ENCODE measurements at places on chromosomes 13 and 19.

DNA sequence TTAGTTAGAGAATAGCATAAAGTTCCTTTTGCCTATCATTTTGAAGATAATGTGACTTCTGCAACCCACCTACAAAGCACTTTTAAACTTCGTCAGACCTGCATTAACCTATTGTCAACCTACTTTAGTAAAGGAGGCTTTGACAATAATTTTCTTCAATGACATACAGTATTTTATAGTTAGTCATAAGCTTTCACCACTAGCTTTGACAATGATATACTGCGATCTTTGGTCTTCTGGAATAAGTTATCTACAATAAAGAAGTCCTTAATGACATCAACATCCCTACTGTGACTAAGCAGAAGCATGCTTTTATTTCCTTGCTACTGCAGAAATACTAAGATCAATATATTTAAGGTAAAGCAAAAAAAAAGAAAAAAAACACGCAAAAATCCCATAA is 9.5 kb downstream of the PCDH17 start:
- no peak for DNase-seq

DNA sequence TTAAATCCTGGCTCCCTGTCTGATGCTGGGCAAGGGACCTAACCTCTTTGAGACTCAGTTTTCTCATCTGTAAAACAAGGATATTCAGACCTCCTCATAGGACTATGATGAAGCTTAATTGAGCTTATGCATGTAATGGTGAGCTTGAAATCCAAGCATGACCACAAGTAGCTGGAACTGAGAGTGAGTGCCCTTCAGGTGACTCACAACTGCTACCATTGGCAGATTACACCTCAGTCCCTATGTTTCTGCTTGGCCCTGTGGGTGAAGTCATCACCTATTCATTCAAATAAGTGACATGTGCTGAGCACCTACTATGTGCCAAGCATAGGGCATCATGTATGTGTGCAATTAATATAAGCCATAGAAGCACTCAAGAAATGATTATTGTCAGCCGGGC is 25.7 kb downstream of the NOVA2 start:
- no peak for DNase-seq

- DNase-seq, result peak; percentile 18
These were observed at the start of gene MATK for GRCh38 chr19:3785938-3786824. MATK (minus strand) TSS chr19:3786381; CDS start chr19:3785135, 1,246 bp downstream.

GRCh38 chr19:19540064-19540714 is 2.1 kb downstream of the CILP2 start:
- peak; percentile 83 for DNase-seq

- DNase-seq, result peak; percentile 73
These were observed 2.6 kb upstream of the CACNG7 start for GRCh38 chr19:53906211-53907192.

GRCh38 chr19:51089786-51090185 is 7.1 kb upstream of the KLK14 start:
- DNase-seq, result no peak

DNA sequence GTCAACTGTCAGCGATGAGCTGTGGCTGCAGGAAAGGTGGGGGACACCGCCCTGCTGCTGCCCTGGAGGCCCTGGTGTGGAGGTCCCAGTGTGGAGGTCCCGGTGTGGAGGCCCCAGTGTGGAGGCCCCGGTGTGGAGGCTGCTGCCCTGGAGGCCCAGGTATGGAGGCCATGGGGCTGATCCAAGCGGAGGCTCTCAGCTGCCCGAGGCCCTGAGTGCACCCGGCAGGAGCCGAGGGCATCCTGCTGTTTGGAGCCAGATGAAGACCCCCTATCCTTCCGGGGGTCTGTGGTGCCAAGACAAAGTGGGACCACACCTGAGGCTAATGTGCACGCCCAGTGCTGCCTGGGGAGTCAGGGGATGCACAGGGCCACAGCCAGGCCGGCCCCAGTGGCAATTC is 210.4 kb upstream of the SOX1 start:
- no peak for DNase-seq

Measured in CD4-positive, alpha-beta T cell treated with Interleukin-6 for 4 hours (primary cell).